ENCODE measurements at places on chromosomes 13 and 19. TPM values are rescaled to one million over a fixed set of nuclear protein-coding genes. Genes with fewer than 3 reads are reported as not detected.

The ADAMTS10 gene
- total RNA-seq = 0.83 TPM

The CYP4F3 gene
- not detected for total RNA-seq

The FFAR3 gene
- total RNA-seq = not detected

The SIGLEC10 gene
- total RNA-seq = not detected

The SIGLEC7 gene
- not detected for total RNA-seq

The TRPC4 gene
- total RNA-seq = 1.2 TPM

The SCGB2B2 gene
- total RNA-seq = 0.24 TPM

The PSG2 gene
- not detected for total RNA-seq

The ARHGEF1 gene
- 25.5 TPM for total RNA-seq

The MZT1 gene
- total RNA-seq = 28.6 TPM

The ARRDC2 gene
- 3.8 TPM for total RNA-seq

The COG3 gene
- 23.6 TPM for total RNA-seq

The ATP8B3 gene
- 0.48 TPM for total RNA-seq

The VMAC gene
- 3.1 TPM for total RNA-seq

The FBN3 gene
- total RNA-seq = not detected

The PNMA8B gene
- total RNA-seq = 0.16 TPM

The FAM98C gene
- total RNA-seq = 11.8 TPM

The SF3A2 gene
- total RNA-seq = 21.6 TPM

The SYT3 gene
- not detected for total RNA-seq

The NAPSA gene
- 0.48 TPM for total RNA-seq

The CTU1 gene
- 17.8 TPM for total RNA-seq

The SIGLEC5 gene
- total RNA-seq = not detected

The ZNF570 gene
- 9.4 TPM for total RNA-seq

The RNF17 gene
- total RNA-seq = not detected

The KLK4 gene
- not detected for total RNA-seq

The POU2F2 gene
- not detected for total RNA-seq

The PRR22 gene
- total RNA-seq = 0.53 TPM

The CD33 gene
- not detected for total RNA-seq

The ILF3 gene
- total RNA-seq = 116 TPM

The NAT14 gene
- total RNA-seq = 24.7 TPM

All from myocyte (in vitro differentiated cells).